ENCODE measurements at places on chromosomes 6 and 20. TPM values are rescaled to one million over a fixed set of nuclear protein-coding genes. Genes with fewer than 3 reads are reported as not detected.

GRCh38 chr20:4999788-5000187, 1.5 kb downstream of the SLC23A2 start:
- no peaks in the 10 kb centered on the region for H3K27me3 ChIP-seq
- DNase-seq = no peak
- no peak overlapping the region for H3K27ac ChIP-seq
- H3K36me3 ChIP-seq = no peaks in the 10 kb centered on the region
- H3K4me1 ChIP-seq = peaks cover 8% of the 10 kb centered on the region

The FAM83D gene
- total RNA-seq = 2.4 TPM

DNA sequence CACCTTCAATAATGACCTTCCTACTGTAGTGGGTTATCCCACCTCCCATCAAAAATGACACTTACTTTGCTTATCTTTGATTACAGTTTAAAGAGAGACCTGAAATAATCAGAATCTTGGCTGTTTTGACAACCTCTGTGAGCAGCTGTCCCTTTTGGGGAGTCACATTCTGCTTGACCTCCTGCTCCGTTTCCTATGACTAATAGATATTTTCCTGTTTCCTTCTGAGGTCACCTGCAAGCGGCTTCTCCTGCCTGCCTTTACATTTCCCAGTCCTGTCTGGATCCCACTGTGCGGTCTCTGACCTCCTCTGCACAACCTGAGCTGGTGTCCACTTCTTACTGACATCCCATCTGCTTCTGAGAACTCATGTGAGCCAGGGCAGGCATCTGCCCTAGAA, 54.2 kb downstream of the TRAM2 start:
- H3K27me3 ChIP-seq = no peaks in the 10 kb centered on the region
- no peak overlapping the region for H3K4me3 ChIP-seq
- H3K36me3 ChIP-seq = peaks cover 7% of the 10 kb centered on the region
- peaks cover 3% of the 10 kb centered on the region for H3K4me1 ChIP-seq

- H3K27me3 ChIP-seq = peaks cover 14% of the 10 kb centered on the region
- no peak overlapping the region for H3K4me3 ChIP-seq
- H3K27ac ChIP-seq = no peak overlapping the region
- H3K4me1 ChIP-seq = no peaks in the 10 kb centered on the region
- DNase-seq = no peak
Observed at GRCh38 chr20:38187517-38187916, 22.4 kb upstream of the TGM2 start.

The CASS4 gene
- total RNA-seq = 9.7 TPM

DNA sequence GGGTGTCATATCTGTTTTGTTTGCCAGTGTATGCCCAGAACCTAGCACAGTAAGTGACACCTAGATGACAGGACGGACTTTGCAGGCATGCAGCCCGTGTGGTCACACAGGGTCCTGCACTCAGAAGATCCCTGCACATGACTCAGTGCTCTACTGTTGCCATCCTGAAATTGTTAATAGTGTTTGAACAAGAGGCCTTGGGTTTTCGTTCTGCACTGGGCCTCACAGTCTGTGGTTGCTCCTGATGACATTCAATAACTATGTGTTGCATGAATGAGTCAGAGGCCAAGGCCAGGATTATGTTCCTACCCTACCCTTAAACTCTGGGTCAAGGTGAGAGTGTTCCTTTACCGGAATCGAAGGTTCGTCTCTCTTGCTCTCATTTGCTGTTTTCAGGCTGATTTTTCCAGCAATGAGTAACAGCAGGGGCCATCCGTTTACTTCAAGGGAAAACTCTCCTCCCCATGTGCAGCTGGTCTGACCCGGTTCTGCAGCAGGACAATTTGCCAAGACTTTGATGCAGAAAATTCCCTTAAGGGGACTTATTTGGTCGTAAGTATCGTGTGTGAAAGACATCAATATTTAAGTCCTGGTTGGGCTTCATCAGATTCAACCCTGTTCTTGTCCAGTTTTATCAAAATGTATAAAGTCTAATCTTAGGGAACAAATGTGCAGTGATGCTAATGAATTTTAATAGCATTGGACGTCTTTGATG, 13.0 kb upstream of the PFDN4 start:
- no peak overlapping the region for H3K4me3 ChIP-seq
- H3K4me1 ChIP-seq = no peaks in the 10 kb centered on the region
- DNase-seq = no peak
- no peaks in the 10 kb centered on the region for H3K27me3 ChIP-seq
- H3K36me3 ChIP-seq = no peaks in the 10 kb centered on the region

DNA sequence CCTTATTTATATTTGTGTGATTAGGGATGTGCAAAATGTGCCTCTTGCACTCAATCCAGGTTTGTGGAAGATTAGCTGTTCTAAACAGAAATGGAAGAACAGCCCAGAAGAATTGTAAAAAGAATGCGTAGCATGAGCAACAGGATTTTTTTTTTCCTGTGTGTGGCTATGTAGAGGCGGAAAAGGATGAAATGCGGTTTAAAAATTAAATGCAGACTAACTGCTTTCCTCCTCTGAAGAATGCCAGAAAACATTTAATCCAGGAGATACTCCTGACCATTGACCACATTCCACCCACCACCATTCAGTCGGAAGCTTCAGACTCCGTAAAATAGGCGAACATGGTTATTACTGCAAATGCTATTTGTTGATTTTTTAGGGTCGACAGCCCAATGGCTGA, 83.4 kb downstream of the BMP6 start:
- H3K4me1 ChIP-seq = no peaks in the 10 kb centered on the region
- DNase-seq = no peak
- H3K27ac ChIP-seq = no peak overlapping the region
- no peaks in the 10 kb centered on the region for H3K36me3 ChIP-seq

DNA sequence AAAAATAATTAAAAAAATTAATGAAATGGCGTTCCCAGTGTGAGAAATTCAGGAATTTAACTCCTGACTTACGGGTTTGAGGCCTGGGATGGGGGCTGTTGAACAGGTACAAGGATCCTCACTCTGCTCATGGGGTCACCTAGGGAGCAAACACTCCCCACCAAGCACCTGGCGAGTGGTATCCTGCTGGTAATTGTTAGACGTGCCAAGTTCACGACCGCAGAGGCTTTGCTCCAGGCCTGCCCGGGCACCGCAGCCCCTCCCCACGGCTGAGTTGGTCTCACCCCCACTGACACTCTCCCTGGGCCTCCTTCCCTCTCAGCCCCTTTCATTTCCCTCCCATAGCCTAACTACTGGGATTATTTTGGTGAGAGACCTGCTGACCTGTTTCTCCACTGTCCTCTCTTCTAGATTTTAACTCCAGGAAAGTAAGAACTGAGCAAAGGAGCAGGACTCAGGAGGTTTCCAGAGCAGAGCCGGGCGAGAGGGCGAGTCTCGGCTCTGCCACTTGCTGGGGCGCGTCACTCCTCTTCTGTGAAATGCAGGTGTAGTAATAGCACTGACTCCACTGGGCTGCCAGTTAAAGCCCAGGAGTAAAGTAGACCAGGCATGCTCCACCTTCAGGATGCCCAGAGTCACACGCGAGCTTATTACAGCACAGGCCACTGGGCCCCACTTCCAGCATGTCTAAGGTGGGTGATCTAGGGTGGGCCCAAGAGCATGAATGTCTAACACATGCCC, 22.8 kb downstream of the BMP7 start:
- peaks cover 2% of the 10 kb centered on the region for H3K27me3 ChIP-seq
- no peak overlapping the region for H3K27ac ChIP-seq
- no peaks in the 10 kb centered on the region for H3K4me1 ChIP-seq
- H3K4me3 ChIP-seq = no peak overlapping the region
- no peaks in the 10 kb centered on the region for H3K36me3 ChIP-seq
- DNase-seq = no peak

DNA sequence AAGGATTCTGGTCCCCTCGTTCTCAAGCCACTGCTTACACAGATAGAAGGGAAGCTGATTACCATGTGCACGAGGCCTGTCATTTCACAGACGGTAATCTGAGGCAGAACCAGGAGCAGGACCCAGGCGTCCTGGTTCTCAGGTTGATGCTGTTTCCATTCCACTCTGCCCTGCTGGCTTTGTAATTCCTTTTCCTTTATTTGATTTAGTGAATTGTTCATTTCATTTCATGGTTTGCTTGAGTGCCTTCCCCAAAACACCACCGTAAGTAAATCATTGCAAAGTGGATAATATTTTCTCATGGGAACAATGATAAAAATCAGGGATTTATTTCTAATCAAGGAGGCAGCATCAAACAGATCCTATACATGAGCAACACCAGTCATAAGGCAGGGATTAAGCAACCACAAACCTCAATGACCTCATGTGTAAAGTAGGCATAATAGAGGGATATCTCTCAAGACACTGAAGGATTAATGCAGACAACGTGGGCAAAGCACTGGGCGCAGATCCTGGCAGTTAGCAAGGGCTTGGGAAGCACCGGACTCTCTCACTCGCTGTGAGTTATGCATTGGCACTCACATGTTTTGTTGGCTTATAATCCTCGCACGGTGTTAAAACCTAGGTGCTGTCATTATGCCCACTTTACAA, 229.5 kb upstream of the FOXQ1 start:
- H3K4me3 ChIP-seq = no peak overlapping the region
- no peaks in the 10 kb centered on the region for H3K4me1 ChIP-seq
- no peaks in the 10 kb centered on the region for H3K36me3 ChIP-seq
- no peak for DNase-seq

The RIN2 gene
- total RNA-seq = 0.26 TPM

GRCh38 chr20:50380697-50381040, 129.5 kb upstream of the PTPN1 start:
- no peak for DNase-seq
- peaks cover 49% of the 10 kb centered on the region for H3K4me1 ChIP-seq
- no peak overlapping the region for H3K27ac ChIP-seq
- H3K4me3 ChIP-seq = no peak overlapping the region

The KCNK5 gene
- 1.1 TPM for total RNA-seq

DNA sequence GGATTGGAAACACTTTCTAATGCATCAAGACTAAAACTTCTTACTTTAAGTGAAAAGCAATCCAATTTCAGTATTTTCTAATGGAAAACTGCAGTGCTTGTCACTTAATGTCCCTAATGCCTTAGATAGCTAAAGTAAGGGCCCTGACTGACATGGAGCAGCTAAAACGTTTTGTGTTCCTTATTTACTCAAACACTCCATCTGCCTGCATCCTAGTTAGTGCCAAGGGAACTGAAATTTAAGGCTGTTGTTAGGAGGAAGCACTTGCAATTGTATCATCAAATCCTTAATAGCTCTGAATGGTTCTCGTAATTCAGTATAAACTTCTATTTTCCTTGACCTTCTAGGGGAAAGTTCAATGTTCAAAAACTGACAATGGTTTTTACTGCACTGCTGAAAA, 127.4 kb downstream of the GJA10 start:
- no peak overlapping the region for H3K4me3 ChIP-seq
- H3K27me3 ChIP-seq = no peaks in the 10 kb centered on the region
- H3K36me3 ChIP-seq = peaks cover 8% of the 10 kb centered on the region
- DNase-seq = no peak
- no peaks in the 10 kb centered on the region for H3K4me1 ChIP-seq

DNA sequence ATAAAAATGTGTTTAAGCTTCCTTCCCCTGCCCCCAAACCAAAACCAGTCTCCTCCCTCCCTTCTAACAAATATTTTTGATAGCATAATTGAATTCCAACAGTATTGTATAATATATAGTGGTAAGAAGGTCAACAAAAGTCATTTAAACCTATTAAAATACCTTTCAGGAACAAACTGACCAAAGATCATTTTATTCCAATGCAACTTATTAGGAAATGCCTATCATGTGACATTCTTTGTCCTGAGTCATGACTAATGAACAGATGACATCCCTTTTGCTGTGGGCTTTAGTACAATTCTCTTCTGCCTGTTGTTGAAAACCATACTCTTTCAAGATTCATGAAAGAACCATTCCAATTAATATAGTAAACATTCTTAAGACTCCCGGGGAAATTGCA, 51.5 kb upstream of the TRAF3IP2 start:
- no peaks in the 10 kb centered on the region for H3K27me3 ChIP-seq
- H3K36me3 ChIP-seq = peaks cover 24% of the 10 kb centered on the region
- H3K27ac ChIP-seq = no peak overlapping the region
- DNase-seq = no peak
- no peak overlapping the region for H3K4me3 ChIP-seq

Measured in T-cell (primary cell).